H4 (cell line): ENCODE measurements at places on chromosomes 4 and X.

DNA sequence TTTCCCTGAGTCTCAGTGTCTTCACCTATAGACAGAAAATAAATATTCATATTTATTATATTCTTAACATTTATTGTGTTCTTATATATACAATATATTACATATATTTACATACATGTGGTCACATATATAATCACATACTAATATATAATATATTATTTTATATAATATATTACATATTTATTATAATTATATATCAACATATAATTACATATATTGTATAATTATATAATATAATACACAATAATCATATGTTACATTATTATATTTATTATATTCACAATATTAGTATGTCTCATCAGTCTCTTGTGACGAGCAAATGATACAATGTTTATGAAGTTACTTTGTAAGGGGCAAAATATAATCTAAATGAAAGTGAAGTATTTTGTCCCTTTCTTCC is 87.7 kb downstream of the KDR start:
- no peak for DNase-seq

DNA sequence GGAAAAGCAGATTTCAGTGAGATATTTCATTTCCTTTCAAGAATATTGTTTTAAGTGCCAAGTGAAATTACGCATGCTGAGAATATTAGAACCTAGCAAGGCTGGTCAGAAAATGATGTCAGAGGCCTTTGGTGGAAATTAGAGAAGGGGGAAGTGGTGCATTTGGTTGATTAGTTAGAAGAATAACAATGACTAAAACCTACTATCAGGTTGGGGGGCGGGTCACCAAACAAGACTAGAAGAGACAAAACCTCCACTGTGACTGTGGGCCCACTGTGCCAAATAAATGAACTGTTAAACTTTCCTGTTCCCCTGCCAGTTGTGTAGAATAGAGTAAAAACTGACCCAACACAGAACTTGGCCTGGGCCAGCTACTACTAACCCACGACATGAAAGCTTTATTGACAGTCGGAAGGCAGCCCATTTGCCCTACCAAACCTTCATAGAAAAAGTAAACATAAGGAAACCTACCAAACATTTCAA is 2.9 kb downstream of the RAPGEF2 start:
- peak; percentile 8 for DNase-seq

- no peak for DNase-seq
Measured at GRCh38 chrX:2766906-2767305, 15.1 kb downstream of the XG start.

- peak; percentile 11 for DNase-seq
Measured at GRCh38 chrX:63350465-63350877, 661 bp downstream of the SPIN4 start.
